Lung (tissue), 17 donors: ENCODE measurements at places on chromosomes 4 and X. TPM values are rescaled to one million over a fixed set of nuclear protein-coding genes. Genes with fewer than 3 reads are reported as not detected.

DNA sequence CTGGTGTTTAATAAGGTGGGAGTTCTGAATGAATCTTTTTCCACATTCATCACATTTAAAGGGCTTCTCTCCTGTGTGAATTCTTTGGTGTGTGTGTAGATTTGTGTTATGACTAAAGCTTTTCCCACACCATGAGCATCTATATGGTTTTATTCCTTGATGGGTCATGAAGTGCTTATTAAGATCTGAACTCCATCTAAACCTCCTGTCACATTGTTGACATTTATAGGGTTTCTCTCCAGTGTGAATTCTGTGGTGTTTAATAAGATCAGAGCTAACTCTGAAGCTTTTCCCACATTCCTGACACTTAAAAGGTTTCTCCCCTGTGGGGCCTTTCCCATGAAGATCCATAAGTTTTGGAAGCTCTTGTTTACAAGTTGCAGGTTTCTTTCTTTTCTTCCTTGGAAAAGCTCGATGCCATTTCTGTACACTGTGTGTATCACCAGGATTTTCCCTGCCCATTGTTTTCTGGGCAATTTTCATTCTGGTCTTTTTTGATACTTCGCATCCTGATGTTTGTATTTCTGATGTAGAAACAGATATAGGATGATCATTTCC is 21.9 kb upstream of the ETDC start:
- H3K27me3 ChIP-seq, result no peaks in the 10 kb centered on the region
- H3K4me3 ChIP-seq, result no peak overlapping the region
- H3K4me1 ChIP-seq, result no peaks in the 10 kb centered on the region
- peaks cover 8% of the 10 kb centered on the region for H3K36me3 ChIP-seq
- DNase-seq, result no peak

GRCh38 chrX:51743179-51743957 is at the start of gene GSPT2:
TSS of gene GSPT2 (plus strand) at chrX:51743442. CDS start at chrX:51743627, 185 bp downstream.
- H3K27ac ChIP-seq, result peak within 1 kb of the TSS; percentile 77
- H3K27me3 ChIP-seq, result peaks cover 16% of the 10 kb centered on the region
- H3K36me3 ChIP-seq, result no peaks in the 10 kb centered on the region
- no peaks in the 10 kb centered on the region for H3K4me1 ChIP-seq
- DNase-seq, result peak; percentile 90

DNA sequence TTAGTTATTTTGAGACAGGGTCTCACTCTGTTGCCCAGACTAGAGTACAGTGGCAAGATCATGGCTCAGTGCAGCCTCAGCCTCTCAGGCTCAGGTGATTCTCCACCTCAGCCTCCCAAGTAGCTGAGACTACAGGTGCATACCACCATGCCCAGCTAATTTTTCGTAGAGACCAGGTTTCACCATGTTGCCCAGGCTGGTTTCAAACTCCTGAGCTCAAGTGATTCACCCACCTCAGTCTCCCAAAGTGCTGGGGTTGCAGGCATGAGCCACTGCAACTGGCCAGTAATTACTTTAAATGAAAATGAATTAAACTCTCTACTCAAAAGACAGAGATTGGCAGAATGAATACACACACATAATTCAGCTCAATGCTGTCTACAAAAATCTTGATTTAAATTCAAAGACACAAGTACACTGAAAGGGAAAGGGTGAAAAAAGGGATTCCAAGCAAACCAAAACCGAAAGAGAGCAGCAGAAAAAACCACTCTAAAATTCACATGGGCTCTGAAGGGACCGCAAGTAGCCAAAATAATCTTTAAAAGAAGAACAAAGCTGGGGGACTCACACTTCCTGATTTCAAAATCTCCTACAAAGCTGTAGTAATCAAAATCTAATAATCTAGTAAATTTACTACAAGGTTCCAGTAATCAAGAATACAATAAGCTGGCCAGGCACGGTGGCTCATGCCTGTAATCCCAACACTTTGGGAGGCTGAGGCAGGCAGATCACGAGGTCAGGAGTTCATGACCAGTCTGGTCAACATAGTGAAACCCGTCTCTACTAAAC is 11.8 kb upstream of the SPON2 start:
- no peaks in the 10 kb centered on the region for H3K4me1 ChIP-seq
- no peak overlapping the region for H3K4me3 ChIP-seq
- DNase-seq, result no peak
- no peaks in the 10 kb centered on the region for H3K27me3 ChIP-seq
- H3K27ac ChIP-seq, result peak overlapping the region; percentile 47

DNA sequence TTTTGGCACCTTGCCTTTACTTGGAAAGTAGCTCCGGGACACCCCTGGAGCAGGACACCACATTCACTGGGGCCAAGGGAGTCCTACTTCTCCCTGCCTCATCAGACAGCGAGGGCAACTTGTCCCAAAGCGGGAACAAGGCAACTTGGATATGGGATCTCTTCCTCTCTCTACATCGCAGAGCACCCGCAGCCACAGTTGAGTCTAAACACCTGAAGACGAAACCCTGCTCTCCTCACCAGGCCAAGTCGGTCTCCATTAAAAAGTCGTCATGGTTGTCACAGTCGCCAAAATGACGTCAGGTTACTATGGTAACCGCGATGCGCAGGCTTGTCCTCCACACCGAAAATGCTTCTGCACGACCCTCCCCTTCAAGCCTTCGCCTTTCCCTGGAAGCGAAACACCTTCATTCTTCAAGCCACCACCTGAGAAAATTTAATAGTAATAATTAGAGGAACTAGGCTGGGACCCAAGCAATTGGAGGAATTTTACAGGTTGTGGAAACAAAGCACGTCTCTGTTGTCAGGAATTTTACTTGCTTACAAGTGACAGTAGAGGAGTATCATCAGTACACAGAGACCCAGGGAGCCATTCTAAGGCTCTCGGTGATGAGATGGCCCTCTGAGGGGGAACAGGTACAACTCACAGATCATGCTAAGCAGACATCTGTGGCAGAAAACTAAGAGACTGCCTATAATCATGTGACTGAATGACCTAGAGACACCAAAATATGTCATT is 30.5 kb upstream of the TCEAL4 start:
- no peak overlapping the region for H3K27ac ChIP-seq
- no peaks in the 10 kb centered on the region for H3K36me3 ChIP-seq
- DNase-seq, result peak; percentile 89
- no peaks in the 10 kb centered on the region for H3K4me1 ChIP-seq
- peaks cover 26% of the 10 kb centered on the region for H3K27me3 ChIP-seq

GRCh38 chrX:118345045-118345463 is 852 bp upstream of the WDR44 start:
- H3K4me3 ChIP-seq, result no peak overlapping the region
- H3K36me3 ChIP-seq, result no peaks in the 10 kb centered on the region
- no peaks in the 10 kb centered on the region for H3K27me3 ChIP-seq
- DNase-seq, result peak; percentile 20
- peak overlapping the region; percentile 76 for H3K27ac ChIP-seq

DNA sequence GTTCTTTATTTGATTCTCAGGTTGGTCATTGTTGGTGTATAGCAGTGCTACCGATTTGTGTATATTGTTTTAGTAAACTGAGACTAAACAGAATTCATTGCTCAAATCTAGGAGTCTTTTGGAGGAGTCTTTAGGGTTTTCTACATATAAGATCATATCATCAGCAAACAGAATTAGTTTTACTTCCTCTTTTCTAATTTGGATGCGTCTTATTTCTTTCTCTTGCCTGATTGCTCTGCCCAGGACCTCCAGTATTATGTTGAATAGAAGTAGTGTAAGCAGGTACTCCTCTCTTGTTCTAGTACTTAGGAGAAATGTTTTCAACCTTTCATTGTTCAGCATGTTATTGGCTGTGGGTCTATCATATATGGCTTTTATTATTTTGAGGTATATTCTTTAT is 92.6 kb downstream of the IQCM start:
- H3K27me3 ChIP-seq, result no peaks in the 10 kb centered on the region
- no peaks in the 10 kb centered on the region for H3K36me3 ChIP-seq
- DNase-seq, result no peak
- H3K4me3 ChIP-seq, result no peak overlapping the region
- H3K27ac ChIP-seq, result no peak overlapping the region

GRCh38 chr4:80266253-80266901 is at the start of gene FGF5:
TSS of gene FGF5 (plus strand) at chr4:80266664. CDS start at chr4:80266825, 161 bp downstream.
- peaks cover 13% of the 10 kb centered on the region for H3K4me1 ChIP-seq
- H3K27ac ChIP-seq, result no peak within 1 kb of the TSS

DNA sequence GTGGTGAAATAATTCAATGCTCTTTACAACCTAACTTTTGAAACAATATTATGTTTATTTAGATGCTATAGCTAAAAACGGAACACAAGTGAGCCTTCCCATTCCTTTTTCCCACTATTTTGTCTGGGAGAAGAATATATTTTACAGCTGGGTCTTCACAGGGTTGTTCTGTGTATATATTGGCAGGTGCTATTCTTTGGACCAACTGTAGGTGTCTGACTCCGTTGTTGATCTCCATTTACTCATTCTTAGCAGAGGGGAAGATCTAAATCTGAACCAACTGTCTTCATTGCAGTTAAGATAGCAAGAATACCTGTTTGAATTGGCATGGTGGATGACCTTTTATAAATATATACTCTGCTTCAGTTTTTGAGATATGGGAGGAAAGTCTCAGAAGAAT is 257.4 kb downstream of the CFAP299 start:
- H3K36me3 ChIP-seq, result no peaks in the 10 kb centered on the region
- no peak overlapping the region for H3K4me3 ChIP-seq
- H3K27me3 ChIP-seq, result no peaks in the 10 kb centered on the region

DNA sequence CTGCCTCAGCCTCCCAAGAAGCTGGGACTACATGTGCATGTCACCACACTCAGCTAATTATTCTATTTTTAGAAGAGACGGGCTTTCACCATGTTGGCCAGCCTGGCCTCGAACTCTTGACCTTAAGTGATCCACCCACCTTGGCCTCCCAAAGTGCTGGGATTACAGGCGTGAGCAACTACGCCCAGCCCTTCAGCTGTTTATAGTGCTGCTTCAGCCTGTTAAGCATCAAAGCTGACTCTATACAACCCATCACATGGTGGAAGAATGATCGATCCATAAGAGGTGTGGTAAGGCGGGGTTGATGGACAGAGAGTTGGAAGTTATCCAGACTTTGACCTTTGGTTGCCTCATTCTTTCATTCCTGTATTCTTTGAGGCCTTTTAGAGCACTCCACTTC is 56.2 kb upstream of the RAPGEF2 start:
- no peaks in the 10 kb centered on the region for H3K27me3 ChIP-seq
- no peak overlapping the region for H3K27ac ChIP-seq
- DNase-seq, result no peak
- no peaks in the 10 kb centered on the region for H3K36me3 ChIP-seq
- H3K4me1 ChIP-seq, result no peaks in the 10 kb centered on the region
- H3K4me3 ChIP-seq, result no peak overlapping the region

GRCh38 chrX:87236830-87237440 is 280.7 kb upstream of the KLHL4 start:
- no peak overlapping the region for H3K4me3 ChIP-seq
- DNase-seq, result no peak
- no peaks in the 10 kb centered on the region for H3K36me3 ChIP-seq
- H3K4me1 ChIP-seq, result no peaks in the 10 kb centered on the region
- no peak overlapping the region for H3K27ac ChIP-seq

GRCh38 chr4:29734343-29735213 is 985.6 kb upstream of the PCDH7 start:
- H3K27ac ChIP-seq, result no peak overlapping the region
- DNase-seq, result no peak
- no peaks in the 10 kb centered on the region for H3K36me3 ChIP-seq
- no peaks in the 10 kb centered on the region for H3K4me1 ChIP-seq

GRCh38 chr4:16000708-16001483 is 37.9 kb upstream of the FGFBP2 start:
- no peak for DNase-seq
- H3K4me3 ChIP-seq, result no peak overlapping the region
- H3K27ac ChIP-seq, result no peak overlapping the region
- no peaks in the 10 kb centered on the region for H3K27me3 ChIP-seq
- no peaks in the 10 kb centered on the region for H3K4me1 ChIP-seq
- no peaks in the 10 kb centered on the region for H3K36me3 ChIP-seq

DNA sequence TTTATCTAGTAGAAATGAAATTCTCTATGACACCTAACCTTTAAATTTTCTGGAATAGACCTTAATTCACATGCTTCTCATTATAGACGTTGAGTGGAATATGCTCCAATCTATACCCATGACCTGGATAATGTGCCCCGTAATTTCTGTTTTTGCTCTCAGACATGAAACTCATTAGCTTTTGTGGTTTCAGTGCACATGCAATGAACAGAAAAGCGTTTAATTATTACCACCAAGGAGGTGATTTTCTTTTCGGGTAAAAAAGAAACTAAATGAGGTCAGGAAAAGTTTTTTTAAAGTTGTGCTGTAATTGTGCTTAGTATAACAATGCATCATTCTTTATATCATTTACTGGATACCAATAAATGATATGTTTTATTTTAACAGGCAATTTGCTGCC is 1703.9 kb upstream of the TENM3 start:
- H3K27me3 ChIP-seq, result no peaks in the 10 kb centered on the region
- H3K27ac ChIP-seq, result no peak overlapping the region
- no peak for DNase-seq
- H3K4me1 ChIP-seq, result no peaks in the 10 kb centered on the region
- H3K36me3 ChIP-seq, result no peaks in the 10 kb centered on the region
- no peak overlapping the region for H3K4me3 ChIP-seq

DNA sequence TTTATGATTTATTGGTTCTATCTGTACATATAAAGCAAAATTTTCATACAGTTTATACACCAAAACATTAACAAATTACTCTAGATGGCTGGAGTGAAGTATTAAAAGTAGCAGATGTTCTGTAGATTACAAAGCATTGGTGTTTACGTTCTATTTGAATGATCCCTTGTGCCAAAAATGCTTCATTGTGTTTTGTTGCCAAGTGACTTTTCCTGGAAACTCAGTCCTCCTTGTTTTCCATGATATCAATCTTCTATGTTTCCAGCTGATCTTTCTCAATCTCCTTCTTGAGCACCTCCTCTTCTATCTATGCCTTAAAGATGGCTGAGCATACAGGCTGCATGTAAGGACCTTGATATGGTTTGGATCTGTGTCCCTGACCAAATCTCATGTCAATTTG is 263.6 kb upstream of the CTSO start:
- no peaks in the 10 kb centered on the region for H3K36me3 ChIP-seq
- no peak overlapping the region for H3K4me3 ChIP-seq
- H3K4me1 ChIP-seq, result peaks cover 8% of the 10 kb centered on the region
- H3K27ac ChIP-seq, result no peak overlapping the region
- peak; percentile 90 for DNase-seq

GRCh38 chrX:67724359-67725110 is 180.7 kb downstream of the AR start:
- DNase-seq, result no peak
- H3K27me3 ChIP-seq, result no peaks in the 10 kb centered on the region
- H3K4me3 ChIP-seq, result no peak overlapping the region
- no peak overlapping the region for H3K27ac ChIP-seq

The MAP3K15 gene
- polyA plus RNA-seq, result 0.16 TPM

The NWD2 gene
- not detected for polyA plus RNA-seq

The ADAM29 gene
- 0.05 TPM for polyA plus RNA-seq

The DCHS2 gene
- polyA plus RNA-seq, result 0.05 TPM

The CCNB3 gene
- polyA plus RNA-seq, result 0.49 TPM
